Non-pigmented ciliary epithelial cell (primary cell): ENCODE measurements at places on chromosomes 13 and 19.

DNA sequence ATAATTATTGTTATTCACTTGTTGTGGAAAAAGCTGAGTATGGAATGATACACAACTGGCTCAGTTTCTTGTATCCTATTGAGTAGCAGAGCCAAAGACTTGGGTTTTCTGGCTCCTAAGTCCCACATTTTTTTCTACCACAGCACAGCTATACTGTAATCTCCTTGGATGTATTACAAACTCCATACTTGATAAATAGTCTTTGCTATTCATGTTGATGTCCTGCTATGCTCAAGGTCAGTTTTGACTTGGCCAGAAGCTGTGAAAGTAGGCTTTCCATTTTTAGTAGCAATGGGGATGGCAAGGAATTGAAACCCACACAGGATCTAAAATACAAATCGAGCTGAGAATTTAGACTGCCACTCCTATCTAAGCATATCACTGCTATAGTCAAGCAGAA, 79.1 kb downstream of the B3GLCT start:
- no peak for DNase-seq

DNA sequence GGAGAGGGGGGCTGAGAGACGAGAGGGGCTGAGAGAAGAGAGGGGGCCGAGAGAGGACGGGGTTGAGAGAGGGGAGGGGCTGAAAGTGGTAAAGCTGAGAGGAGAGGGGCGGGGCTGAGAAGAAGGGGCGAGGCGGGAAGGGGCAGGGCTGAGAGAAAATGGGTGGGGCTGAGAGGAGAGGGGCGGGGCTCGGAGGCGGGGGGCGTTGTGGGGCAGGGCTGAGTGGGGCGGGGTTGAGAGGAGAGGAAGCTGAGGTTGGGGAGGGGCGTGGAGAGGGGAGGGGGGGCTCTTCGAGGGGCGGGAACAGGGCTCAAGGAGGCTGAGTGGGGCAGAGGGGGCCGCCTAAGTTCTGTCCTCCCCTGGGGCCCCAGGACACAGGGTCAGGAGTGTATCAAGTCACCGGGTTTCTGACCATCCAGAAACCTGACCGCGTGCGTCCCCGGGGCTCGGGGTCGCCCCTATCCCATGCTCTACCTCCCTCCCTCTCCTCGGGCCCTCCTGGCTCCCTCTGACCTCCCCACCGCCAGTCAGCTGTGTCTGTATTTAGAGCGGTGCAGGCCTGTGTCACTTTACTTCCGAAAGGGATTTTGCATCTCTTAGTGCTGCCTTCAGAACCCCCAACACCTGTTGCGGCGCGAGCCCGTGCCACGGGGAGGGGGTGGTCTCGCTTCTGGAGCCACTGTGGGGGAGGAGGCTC, 38.6 kb upstream of the SEMA6B start:
- DNase-seq, result no peak

GRCh38 chr13:98509271-98510155, 67.4 kb downstream of the STK24 start:
- DNase-seq, result peak; percentile 53

GRCh38 chr13:52412128-52412527, 6.2 kb upstream of the THSD1 start:
- DNase-seq, result no peak

DNA sequence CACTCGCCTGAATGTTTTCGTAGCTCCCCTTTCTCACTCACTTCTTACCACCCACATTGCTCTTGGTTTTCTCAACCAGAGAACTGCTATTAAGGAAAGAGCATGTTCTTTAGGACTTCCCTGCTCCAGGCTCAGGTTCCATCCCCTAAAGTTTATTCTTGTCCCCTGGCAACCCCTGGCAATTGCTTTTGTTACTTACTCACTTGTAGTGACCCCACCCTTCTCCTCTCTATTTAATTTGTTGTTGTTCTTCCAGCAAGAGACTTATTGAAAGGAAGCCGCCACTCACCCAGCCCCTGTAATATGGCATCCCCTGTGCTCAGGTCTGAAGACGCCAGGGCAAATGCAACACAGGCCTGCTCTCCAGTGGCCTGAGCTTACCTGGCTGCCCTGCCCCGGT, 233.7 kb upstream of the SOX21 start:
- DNase-seq, result no peak

GRCh38 chr19:3642987-3643673, 16.5 kb upstream of the CACTIN start:
- no peak for DNase-seq

GRCh38 chr13:42255886-42256285, 16.1 kb upstream of the AKAP11 start:
- DNase-seq, result no peak

- DNase-seq, result no peak
These were observed 732 bp downstream of the SELENOV start for GRCh38 chr19:39515551-39516191.

GRCh38 chr19:12769689-12770088, 5.7 kb downstream of the HOOK2 start:
- no peak for DNase-seq

DNA sequence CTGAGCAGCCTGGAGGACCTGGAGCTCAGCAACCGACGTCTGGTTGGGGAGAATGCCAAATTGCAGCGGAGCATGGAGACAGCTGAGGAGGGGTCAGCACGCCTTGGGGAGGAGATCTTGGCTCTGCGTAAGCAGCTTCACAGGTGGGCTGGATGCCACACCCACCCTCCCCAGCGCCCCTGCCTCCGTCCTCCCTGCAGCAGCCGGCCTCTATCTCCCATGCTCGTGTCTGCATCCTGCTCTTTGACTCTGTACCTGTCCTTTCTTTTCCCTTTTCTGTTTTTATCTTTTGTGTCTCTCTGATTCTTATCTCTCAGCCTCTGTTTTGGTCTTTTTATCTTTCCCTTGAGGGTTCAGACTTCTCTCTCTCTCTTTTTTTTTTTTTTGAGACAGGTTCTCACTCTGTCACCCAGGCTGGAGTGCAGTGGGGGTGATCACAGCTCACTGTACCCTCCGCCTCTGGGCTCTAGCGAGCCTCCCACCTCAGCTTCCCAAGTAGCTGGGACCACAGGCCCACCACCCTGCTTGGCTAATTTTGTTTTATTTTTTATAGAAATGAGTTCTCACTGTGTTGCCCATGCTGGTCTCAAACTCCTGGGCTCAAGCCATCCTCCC, 10.1 kb downstream of the KASH5 start:
- no peak for DNase-seq

DNA sequence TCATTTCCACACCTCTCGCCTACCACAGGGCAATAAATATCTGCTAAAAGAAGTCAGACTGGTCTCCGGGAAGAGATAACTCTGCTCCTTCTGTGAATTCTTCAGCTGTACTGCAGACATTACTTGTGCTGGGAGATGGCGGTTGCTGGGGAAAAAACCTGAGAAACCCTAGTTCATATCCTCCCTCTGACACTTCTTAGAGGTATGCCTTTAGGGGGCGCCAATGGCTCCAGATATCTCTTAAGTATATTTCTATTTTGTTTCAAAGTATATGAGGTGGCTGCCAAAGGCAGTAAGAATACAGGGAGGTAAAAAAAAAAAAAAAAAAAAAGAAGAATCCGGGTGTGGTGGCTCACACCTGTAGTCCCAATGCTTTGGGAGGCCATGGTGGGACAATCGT, 175.2 kb downstream of the PAN3 start:
- DNase-seq, result no peak

DNA sequence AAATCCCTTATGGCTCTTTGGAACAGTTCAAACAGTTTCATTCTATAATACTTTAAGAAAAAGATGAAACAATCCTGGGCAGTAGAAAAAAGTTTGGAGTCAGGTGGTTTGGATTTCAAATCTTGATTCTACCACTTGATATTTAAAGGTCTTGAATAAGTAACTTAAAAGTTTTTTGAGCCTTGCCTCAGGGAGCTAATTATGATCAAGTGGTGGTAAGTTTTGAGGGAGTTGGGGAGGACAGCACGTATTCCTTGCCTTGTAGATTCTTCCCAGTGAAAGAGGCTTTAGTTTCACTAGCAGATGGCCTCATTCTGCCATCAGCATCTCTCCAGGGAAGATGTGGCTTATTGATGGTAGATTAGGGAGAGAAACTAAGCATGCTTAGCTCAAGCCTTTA, 168.4 kb upstream of the CSNK1A1L start:
- DNase-seq, result no peak

GRCh38 chr13:110269509-110270185, 37.3 kb downstream of the COL4A1 start:
- no peak for DNase-seq

- DNase-seq, result peak; percentile 11
These were observed 38.7 kb downstream of the SKA3 start for GRCh38 chr13:21137696-21138095.
